Activated T-helper 2 cell treated with anti-CD3 and anti-CD28 coated beads, Interferon-gamma antibody, Interleukin-2, Interleukin-4, amounts not matched to agents 10 μg/mL and 5 μg/mL and 100 μg/mL, durations not matched to agents 14 hours and 24 hours and 36 hours (primary cell): ENCODE measurements at places on chromosomes 11 and 22.

DNA sequence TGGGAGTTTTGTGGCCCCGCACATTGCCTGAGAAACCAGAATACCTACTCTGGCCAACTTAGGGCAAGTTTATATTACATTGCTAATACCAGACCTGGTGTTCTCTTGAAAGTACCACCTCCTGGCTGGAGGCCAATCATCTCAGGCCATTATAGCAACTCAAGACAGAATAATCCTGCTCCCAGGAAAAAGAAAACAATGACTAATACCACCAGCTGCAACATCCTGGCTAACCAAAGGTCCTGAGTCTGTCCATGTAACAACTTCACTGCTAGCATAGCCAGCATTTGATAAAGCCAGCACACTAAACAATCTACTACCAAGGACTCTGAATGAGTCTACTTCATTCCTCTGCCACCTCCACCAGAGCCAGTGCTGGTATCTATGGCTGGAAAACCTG lies 1298.7 kb upstream of the CNTN5 start:
- DNase-seq, result no peak
- H3K4me3 ChIP-seq, result no peak overlapping the region
- H3K4me1 ChIP-seq, result no peaks in the 10 kb centered on the region
- no peaks in the 10 kb centered on the region for H3K36me3 ChIP-seq
- no peaks in the 10 kb centered on the region for H3K27me3 ChIP-seq

DNA sequence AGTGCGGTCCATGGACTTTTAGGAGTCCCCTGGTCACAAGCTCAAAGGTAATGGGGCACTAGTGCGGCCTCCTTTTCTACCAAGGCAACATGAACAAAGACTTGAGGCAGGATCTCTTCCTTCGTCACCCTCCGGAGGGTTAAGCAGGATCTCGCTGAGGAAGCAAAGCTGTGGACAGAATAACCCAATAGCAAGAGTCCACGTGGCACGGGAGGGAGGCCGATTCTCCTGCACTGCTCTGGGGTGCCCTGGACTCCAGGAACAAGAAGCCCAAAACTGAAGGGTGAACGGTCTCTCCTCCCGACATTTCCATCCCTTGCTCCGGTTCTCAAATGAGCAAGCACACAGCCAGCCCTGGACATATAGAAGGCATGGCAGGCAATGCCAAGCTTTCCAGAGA lies 20.7 kb downstream of the MYH9 start:
- peaks cover 90% of the 10 kb centered on the region for H3K4me1 ChIP-seq
- DNase-seq, result no peak
- H3K27ac ChIP-seq, result peak overlapping the region; percentile 93
- H3K27me3 ChIP-seq, result no peaks in the 10 kb centered on the region
- H3K4me3 ChIP-seq, result no peak overlapping the region

DNA sequence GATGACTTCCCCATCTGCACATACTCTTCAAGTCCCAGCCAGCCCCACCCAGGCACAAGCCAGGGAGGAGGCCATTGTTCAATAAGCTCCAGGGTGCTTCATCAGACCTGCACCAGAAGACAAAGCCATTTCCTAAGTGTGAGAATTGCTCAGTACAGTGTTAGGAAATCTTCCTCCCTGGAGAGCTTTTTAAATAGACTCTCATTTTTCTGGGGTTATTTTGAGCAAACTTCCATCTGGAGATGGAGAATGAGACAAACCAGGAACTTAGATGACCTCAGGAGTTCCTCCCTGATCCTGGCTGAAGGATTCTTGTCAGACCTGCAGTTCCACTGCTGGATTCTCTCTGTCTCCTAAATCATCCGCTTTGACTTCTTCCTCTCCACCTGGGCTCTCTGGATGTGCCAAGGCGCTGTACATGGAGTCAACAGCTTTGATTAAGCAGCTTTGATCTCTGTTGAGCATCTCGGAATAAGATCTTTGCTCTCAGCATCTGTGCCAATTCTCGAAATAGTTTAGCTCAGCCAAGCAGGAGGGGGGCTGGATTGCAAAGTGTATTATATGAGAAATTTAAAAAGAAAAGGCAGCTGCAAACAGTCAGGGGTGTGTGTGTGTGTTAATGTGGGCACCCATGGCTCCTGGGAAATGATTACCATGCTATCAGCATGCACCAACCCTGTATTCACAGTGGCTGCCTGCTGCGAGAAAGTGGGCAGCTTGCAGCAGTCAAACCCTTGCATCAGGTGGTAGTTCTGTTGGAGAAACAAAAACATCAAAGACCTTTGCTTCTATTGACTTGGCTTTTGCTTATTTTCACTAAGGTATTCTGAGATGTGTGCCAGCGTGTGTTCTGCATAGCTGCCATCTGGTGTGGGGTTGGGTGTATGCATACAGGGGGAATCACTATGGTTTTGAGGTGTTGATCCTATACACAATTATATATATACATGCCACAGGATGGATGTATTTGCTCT lies 70.2 kb upstream of the NAV2 start:
- no peaks in the 10 kb centered on the region for H3K27me3 ChIP-seq
- H3K4me3 ChIP-seq, result no peak overlapping the region
- H3K27ac ChIP-seq, result no peak overlapping the region

DNA sequence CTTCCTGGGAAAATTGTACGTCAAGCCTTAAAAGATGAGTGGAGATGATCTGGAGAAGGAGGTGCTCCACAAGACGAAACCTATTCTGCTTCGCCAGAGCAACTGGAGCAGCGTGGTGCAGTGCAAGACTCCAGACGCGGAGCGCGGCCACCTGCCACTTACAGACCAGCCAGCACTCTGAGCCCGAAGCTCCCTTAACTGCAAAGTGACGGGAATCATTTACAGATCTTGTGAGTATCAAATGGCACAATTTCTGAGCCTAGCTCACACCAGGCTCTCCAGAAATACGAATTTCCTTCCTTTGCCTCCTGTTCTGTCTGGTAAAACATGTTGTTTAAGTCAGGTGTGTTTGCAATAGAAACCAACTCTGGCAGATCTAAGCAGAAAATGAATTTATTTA lies 369.3 kb downstream of the CADM1 start:
- H3K27me3 ChIP-seq, result no peaks in the 10 kb centered on the region
- no peak overlapping the region for H3K27ac ChIP-seq
- H3K4me3 ChIP-seq, result no peak overlapping the region

DNA sequence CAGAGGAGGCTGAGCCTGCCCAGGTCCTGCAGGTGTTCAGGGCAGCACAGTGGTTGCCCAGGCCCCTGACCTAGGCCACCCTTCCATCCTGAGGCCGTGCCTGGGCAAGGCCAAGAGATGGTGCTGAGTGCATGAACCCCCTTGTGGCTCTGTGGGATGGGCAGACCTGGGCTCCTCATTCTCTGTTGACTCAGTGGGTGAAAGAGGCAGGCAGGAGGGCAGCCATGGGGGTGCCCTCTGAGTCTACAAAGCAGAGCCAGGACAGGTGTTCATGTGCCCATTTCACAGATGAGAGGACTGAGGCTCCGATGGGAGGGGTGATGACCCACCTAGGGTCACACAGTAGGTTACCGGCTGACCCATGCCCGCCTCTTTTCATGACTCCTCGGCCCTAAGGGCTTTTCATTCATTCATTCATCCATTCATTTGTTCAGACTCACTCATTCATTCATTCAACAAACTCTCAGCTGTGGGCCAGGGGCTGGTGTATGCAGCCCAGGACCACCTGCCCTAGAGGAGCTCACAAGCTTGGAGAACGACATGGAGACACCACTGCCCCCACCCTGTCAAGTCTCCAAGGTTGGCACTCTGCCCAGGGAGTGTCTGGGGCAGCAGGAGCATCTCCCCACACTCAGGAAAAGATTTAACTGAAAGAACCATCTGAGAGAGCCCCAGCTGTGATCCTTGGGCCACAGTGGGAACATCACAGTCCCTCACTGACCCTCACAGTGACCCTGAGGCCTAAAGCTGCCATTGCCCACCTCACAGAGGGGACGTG lies 40.5 kb downstream of the IGLL5 start:
- no peaks in the 10 kb centered on the region for H3K36me3 ChIP-seq
- no peak for DNase-seq
- peaks cover 23% of the 10 kb centered on the region for H3K4me1 ChIP-seq
- H3K27ac ChIP-seq, result peak overlapping the region; percentile 50

GRCh38 chr22:45322873-45323525 lies 13.3 kb downstream of the FAM118A start:
- no peak overlapping the region for H3K4me3 ChIP-seq
- DNase-seq, result no peak
- H3K27me3 ChIP-seq, result no peaks in the 10 kb centered on the region
- peaks cover 40% of the 10 kb centered on the region for H3K4me1 ChIP-seq
- H3K36me3 ChIP-seq, result peaks cover 57% of the 10 kb centered on the region

GRCh38 chr11:130624971-130625544 lies 176.6 kb downstream of the ADAMTS15 start:
- no peak overlapping the region for H3K4me3 ChIP-seq
- no peaks in the 10 kb centered on the region for H3K4me1 ChIP-seq
- no peaks in the 10 kb centered on the region for H3K27me3 ChIP-seq
- DNase-seq, result no peak
- no peak overlapping the region for H3K27ac ChIP-seq

- H3K27me3 ChIP-seq, result no peaks in the 10 kb centered on the region
- H3K27ac ChIP-seq, result no peak overlapping the region
- H3K4me1 ChIP-seq, result no peaks in the 10 kb centered on the region
- DNase-seq, result no peak
- no peak overlapping the region for H3K4me3 ChIP-seq
Observed at GRCh38 chr11:131471976-131472375, 101.6 kb downstream of the NTM start.

DNA sequence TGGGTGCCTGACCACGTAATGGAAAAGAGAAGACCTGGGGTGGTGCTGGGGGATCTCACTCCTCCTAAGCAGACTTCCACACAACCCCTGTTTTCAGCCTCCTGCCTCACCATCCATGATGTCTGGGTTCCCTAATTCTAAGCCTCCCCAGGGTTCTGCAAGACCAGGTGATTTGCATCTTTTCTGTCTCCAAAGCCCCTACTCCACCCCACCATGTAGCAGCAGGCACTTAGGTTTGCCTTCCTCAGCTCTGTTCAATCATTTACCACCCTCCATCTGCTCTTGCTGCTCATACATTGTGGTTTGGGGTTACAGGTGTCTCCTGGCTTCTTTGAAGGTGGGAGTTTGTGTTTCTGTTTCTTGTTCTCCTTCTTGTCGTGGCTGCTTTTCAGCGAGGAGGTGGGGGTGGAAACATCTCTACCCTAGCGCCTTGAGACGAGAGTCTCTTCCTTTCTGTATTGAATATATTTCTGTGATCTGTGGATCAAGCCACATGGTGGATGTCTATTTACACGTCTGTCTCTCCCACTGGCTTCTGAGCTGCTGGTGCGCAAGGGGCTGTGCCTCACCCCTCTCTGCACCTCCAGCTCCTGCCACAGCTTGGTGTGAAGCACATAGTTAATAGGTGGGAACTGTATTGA lies 6.6 kb upstream of the SSTR3 start:
- H3K27ac ChIP-seq, result peak overlapping the region; percentile 80
- H3K36me3 ChIP-seq, result peaks cover 42% of the 10 kb centered on the region
- peak overlapping the region; percentile 66 for H3K4me3 ChIP-seq

DNA sequence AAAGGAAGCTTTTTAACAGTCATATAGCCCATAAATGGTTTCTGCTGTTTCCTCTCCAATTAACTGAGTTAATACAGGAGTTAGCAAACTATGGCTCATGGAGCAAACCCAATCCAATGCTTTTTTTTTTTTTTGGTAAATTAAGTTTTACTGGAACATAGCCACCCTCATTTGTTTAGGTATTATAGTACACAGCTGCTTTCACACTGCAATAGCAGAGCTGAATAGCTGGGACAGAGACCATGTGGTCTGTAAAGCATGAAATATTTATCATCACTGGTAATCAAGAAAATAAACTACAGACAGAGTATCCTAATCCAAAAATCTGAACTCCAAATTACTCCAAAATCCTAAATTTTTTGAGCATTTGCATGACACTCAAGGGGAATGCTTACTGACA lies 53.7 kb downstream of the RDX start:
- peaks cover 51% of the 10 kb centered on the region for H3K36me3 ChIP-seq
- no peak for DNase-seq
- no peak overlapping the region for H3K4me3 ChIP-seq
- peaks cover 4% of the 10 kb centered on the region for H3K4me1 ChIP-seq

DNA sequence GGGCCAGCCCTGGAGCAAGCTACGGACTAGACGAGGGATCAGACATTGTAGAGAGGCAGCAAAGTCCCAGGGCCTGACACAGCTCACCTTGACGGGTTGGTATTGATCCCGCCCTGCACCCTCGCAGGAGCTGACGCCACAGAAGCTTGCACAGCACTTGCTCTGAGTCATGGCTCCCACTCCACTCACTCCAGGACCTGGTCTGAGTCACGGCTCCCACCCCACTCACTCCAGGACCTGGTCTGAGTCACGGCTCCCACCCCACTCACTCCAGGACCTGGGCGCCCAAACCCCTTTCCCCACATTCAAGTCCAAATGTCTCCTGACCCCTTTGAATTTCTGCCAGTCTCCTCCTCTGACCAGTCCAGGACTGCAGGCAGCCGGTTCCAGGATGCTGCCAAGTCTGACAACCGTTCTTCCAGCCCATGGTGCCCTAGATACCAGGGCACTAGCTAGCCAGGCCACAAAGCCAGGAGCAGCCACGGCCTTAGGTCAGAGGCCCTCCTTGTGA lies 6.0 kb upstream of the PNPLA5 start:
- H3K27me3 ChIP-seq, result peaks cover 7% of the 10 kb centered on the region
- no peaks in the 10 kb centered on the region for H3K36me3 ChIP-seq
- H3K4me1 ChIP-seq, result no peaks in the 10 kb centered on the region

- no peaks in the 10 kb centered on the region for H3K36me3 ChIP-seq
- peaks cover 2% of the 10 kb centered on the region for H3K27me3 ChIP-seq
- H3K4me3 ChIP-seq, result no peak overlapping the region
Observed at GRCh38 chr11:12433571-12434324, 56.4 kb downstream of the PARVA start.

- H3K27ac ChIP-seq, result peak overlapping the region; percentile 85
- peak overlapping the region; percentile 10 for H3K4me3 ChIP-seq
- no peak for DNase-seq
- peaks cover 4% of the 10 kb centered on the region for H3K36me3 ChIP-seq
Observed at GRCh38 chr11:75325713-75326438, 25.6 kb downstream of the ARRB1 start.

DNA sequence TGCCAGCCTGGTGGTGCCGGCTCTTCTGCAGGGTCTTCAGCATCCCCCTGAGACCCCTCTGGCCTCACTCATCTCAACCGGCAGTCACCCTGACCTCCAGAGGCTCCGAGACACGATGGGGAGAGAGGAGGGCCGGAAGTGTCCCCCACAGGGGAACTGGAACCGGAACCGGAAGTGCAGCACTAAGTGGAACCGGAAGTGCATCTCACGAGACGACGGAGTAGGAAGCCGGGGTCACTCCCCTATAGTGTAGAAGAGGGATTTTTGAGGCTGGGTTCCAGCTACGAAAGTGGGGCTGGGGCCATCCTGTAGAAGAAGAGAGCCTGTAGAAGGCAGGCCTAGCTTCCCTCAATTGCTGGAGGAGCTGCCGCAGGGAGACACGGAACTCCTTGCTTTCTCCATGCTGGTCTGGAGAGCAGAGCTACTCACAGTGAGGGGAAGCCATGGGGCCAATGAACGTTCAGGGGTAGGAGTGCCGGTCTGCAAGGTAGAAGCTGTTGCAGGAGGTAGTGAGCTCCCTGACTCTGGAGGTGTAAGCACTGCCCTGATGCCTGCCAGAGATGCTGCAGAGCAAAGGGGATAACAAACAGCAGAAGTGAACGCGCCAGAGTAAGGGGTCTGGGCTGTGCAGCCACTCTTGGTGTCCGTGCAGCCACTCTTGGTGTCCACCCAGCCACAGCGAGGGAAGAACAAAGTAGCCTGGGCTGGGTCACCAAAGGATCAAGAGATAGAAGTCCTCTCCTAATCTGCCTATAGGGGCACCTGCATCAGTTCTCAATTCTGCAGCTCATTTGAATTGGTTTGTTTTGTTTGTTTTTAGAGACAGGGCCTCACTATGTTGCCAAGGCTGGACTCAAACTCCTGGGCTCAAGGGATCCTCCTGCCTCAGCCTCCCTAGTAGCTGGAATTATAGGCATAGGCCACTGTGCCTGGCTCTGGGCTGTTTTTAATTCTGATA lies 21.9 kb downstream of the SCUBE1 start:
- DNase-seq, result no peak
- H3K36me3 ChIP-seq, result no peaks in the 10 kb centered on the region
- H3K4me3 ChIP-seq, result no peak overlapping the region
- peaks cover 2% of the 10 kb centered on the region for H3K27me3 ChIP-seq
